ENCODE measurements at places on chromosomes 6 and 20. TPM values are rescaled to one million over a fixed set of nuclear protein-coding genes. Genes with fewer than 3 reads are reported as not detected.

DNA sequence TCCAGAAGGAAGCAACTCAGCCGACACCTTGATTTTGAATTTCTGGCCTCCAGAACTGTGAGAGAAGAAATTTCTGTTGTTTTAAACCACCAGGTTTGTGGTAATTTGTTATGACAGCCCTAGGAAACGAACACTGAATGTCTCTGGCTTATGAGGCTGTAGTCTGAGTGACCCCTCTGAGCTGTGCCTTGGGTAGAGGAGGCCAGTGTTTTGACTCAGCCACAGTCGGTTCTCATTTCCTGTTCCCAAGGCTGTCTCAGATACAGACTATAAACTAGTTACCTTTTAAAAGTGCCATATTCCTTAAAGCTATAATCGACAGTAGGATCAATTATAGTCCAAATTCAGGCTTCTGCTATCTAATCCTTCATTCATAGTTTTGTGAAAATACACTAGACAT lies 391.2 kb upstream of the MAP3K7 start:
- no peak for DNase-seq

Gene LKAAEAR1
- total RNA-seq = not detected

GRCh38 chr20:48657426-48658197 lies 170.2 kb downstream of the PREX1 start:
- peak; percentile 80 for DNase-seq

- DNase-seq = peak; percentile 13
Observed at GRCh38 chr6:154292855-154293519, 63.6 kb downstream of the IPCEF1 start.

DNA sequence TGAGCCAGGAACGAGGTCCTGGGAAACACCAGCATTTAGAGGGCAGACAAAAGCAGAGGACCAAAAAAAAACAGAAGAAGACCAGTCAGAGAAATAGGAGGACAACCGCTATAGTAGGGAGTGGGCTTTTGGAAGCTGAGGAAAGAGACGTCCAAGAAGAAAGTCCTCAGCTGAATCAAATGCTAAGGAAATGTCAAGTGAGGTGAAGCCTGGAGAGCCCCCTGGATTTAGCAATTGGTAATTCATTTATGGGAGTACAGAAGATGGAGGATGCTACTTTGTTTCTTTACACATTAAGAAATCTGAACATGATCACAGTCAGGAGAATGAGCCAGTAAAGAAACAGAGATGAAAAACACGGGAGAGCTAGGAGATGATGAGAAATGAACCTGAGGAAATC lies 41.1 kb downstream of the LRP11 start:
- no peak for DNase-seq

DNA sequence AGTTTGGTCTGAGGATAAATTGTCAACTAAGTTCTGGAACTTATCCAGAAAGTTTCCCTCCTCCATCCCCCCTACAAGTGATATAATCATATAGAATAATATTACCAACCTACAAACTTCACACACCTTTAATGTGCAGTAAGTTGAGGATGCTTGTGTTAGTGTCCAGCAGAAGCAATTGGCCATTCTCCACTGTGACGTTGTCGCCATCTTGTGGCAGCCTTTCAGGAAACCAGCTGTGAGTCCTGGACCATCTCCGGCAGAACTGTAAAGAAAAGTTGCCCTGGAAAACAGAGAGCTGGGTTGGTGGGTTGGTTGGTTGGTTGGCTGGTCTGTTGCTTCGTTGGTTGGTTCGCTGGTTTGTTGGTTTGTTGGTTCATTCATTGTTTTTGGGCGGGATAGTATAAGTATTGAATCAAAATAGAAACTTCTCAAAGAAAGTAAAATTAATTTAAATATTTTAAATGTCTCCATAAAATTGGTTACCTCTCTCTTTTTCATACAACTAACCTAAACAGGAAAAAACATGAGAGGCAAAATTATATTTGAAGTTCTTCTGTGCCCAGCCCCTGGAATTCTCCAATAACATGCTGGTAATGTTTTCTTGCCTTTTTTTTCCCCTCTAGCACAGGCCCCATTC lies 127.5 kb downstream of the PKHD1 start:
- DNase-seq = peak; percentile 67

GRCh38 chr6:66048684-66049474 lies 341.9 kb upstream of the EYS start:
- no peak for DNase-seq

DNA sequence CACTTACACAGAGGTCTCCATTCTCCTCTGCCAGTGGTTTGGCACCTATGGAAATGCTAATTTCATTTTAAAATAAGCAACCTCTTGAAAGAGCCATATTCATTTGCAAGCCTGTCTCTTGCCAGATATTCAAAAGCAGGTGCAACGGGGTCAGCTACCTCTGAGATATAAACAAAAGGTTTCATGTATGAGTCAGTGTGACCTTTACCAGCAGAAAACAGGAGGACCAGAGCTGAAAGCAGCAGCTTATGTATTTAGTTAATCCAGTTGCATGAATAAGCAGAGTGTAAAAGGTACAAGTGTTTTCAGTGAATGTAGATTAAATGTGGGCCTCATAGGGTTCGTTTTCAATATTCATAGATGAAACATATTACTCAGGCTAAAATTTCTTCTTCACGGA lies 56.0 kb downstream of the TENT5A start:
- DNase-seq = no peak

Gene TSPYL1
- 34.6 TPM for total RNA-seq

Gene SSTR4
- not detected for total RNA-seq

- DNase-seq = no peak
Observed at GRCh38 chr6:80636689-80637088, 530.2 kb downstream of the BCKDHB start.

DNA sequence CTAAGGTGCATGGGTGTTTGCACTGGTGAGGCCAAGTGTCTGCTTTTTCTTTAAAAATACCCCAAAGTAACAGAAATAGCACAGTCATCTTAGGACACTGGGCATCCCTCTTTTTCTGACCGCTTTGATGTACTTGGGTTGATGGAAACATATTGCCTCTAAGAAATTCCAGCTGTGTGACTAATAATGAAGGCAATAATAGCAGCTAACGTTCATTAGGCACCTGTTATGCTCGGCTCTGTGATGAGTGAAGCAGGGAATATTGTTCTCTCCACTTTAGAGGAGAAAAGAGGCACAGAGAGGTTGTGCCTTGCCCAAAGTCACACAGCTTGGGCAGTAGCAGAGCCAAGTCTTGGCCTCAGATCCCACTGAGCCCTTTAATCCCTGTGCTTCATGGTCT lies 100.7 kb downstream of the F13A1 start:
- DNase-seq = no peak

Gene PROCR
- total RNA-seq = 178 TPM

- DNase-seq = no peak
Observed at GRCh38 chr6:22153384-22154158, 143.3 kb downstream of the PRL start.

DNA sequence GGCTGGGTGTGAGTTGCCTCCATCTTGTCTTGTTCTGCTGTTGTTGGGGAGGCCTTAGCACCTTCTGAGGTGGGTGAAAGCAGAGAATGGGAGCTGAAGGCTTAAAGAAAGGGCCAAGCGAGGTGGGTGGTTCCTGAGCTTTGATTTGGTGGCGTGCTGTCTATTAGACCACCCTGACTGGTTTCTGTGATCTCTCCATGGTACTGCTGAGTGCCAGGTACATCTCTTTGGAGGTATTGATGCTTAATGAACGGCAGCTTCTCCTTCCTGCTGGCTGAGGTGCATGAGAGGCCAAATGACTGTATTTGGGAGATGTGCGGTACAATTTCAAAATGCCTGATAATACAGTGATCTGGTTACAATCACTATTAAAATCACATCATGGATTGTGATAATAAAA lies 15.4 kb downstream of the RIN2 start:
- DNase-seq = no peak

GRCh38 chr6:15268137-15268908 lies 22.5 kb downstream of the JARID2 start:
- no peak for DNase-seq

Gene TGM3
- 0.10 TPM for total RNA-seq

GRCh38 chr6:81252231-81252630 lies 500.2 kb downstream of the TENT5A start:
- DNase-seq = no peak

- no peak for DNase-seq
Observed at GRCh38 chr6:10194816-10195672, 219.8 kb downstream of the TFAP2A start.

DNA sequence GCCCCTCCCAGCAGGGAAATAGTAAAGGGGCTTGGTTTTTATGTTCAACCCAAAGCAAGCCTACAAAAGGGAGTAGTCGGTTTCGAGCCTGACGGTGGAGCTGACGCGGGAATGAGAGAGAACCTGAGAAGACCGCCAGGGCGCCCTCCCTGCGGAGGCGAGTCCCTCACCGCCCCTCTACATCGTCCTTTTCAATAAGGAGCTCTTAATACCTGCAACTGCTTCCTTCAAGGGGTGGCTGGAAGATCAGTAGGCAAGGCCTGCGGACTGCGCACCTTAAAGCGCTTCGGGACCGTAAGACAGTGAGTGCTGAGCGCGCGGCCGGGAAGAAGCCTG lies 709 bp upstream of the ZNF76 start:
- peak; percentile 5 for DNase-seq

DNA sequence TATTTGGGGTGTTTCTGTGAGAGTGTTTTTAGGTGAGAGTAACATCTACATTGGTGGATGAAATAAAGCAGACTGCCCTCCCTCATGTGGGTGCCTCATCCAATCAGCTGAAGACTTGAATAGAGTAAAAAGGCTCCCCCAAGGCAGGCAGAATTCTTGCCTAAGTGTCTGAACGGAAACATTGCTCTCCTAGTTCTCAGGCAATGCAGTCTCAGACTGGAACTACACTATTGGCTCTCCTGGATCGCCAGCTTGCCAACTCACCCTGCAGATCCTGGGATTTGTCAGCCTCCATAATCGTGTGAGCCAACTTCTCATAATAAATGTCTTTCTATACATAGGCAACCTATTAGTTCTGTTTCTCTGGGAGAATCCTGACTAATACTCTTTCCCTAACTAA lies 5.5 kb upstream of the TMEM170B start:
- DNase-seq = no peak

DNA sequence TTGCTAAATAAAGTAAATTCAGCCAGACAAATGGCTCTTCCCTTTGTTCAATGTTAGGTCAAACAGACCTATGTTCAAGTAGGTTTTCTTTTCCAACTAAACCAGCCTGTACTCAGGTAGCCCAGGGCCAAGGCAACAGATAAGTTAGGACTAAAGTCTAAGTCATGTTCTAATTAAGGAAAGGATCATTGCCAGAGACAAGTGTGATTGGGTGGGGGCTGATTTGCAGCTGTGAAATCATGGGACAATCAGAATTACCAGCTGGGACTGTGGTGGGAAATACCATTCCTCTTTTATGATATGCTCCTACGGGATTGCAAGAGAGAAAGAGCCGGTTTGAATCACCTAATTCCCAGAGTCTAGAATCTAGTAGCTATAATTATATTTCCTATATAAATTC lies 4.2 kb upstream of the FBXO30 start:
- no peak for DNase-seq

Gene MOG
- total RNA-seq = not detected

- DNase-seq = no peak
Observed at GRCh38 chr6:83854001-83854501, 891 bp downstream of the RIPPLY2 start.

Gene FERMT1
- 12.9 TPM for total RNA-seq

Measured in NCI-H460 (cell line).